ENCODE measurements at places on chromosomes 6 and 20.

DNA sequence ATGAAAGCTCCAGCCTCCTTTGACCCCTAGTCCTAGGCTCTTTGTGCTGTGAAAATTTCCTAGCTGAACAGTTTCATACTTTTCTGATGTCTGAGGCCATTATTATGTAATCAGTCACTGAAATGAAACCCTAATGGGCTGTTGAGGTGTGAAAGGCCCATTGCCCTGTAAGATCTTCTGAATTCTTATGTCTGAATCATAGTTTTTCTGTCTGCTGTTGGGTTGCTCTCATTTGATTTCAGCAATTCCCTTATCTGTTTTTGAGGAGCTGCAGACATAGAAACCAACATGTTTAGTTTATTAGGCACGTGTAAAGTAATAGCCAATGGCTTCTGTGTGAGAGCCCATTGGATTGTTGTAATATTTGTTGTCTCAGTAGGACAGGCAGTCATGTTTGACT lies 118.1 kb downstream of the EYA4 start:
- DNase-seq, result no peak

DNA sequence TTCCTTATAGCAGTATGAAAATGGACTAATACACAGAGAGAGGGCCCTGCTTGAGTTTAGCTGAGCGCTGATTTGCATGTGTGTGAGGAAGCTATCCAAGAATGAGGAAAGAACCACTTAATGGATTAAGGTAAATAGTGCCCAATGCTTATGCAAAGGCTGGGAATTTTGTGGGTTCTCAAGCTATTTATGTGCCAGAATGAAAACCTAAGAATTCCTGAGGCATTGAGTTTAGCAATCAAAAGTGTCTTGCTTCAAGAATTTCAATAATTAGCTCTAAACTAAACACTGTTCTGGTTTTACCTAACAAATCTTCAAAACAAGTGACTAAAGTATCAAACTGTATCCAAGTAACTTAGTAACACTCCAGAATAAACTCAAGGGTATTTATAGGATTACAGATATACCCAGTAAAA lies 7.0 kb upstream of the OR14J1 start:
- DNase-seq, result peak; percentile 5

- peak; percentile 64 for DNase-seq
Observed at GRCh38 chr6:2783188-2783963, 18.2 kb downstream of the WRNIP1 start.

GRCh38 chr20:48965189-48965910 lies 43.8 kb downstream of the ARFGEF2 start:
- no peak for DNase-seq

DNA sequence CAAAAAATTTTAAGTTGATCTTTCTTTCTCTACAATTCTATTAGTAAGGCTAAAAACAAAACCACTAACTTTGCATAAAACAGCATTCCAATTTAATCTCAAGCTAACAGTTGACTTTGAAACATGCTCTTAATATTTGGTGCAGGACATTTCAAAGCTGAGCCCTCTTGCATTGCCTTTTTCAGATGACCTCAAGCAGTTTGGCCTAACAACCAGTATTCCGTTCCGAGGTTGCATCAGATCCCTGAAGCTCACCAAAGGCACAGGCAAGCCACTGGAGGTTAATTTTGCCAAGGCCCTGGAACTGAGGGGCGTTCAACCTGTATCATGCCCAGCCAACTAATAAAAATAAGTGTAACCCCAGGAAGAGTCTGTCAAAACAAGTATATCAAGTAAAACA lies 194.0 kb downstream of the ARHGAP18 start:
- DNase-seq, result no peak

DNA sequence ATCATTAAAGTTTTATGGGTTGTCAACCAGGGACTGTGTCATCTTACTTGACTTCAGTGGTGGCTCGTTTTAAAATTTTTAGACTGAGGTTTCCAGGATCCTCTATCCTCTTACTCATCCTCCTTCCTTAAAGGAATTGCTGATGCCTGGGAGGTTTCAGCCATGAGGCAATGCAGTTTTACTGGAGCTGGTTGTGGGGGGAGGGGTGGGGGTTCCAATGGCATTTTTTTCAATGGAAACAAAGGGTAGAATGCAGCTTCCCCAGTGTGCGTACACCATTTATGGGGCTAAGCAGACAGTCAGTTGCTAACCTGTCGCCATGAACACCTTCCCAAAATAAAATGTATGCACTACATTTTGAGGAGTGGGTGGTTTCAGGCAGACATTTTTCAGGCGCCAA lies 88.0 kb downstream of the METTL24 start:
- DNase-seq, result peak; percentile 91

- no peak for DNase-seq
Observed at GRCh38 chr20:22985239-22985778, 49.8 kb upstream of the SSTR4 start.

DNA sequence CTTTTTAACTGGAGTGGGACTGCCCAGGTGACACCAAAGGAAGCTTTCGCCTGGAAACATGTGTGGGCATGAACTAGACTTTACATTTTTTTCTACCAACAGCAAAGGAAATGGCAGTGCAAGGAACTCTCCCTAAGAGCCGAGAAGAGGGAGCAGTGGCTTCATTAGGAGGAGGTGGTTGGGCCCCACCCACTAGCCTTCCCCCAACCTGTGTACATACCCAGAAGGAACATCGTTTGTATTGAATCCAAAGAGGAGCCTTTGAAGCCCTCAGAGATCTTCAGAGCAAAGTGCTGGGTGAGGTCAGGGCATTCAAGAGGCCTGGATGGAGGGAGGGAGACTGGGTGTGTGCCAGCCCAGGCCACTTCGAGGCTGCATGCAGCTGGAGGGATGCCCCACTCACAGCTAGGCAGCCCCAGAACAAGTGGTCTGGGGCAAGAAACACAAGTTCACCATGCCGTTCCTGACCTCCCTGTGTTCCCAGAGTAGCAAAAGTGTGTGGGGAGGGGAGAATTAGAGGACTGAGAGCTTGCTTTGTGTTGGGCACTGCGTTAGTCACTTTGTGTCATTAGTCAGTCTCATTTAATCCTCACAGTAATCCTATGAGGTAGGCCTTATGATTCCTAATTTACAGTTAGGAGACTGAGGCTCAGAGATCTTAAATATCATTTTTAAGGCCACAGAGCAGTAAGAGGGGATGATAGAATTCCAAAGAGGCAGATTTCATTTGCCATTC lies 191.6 kb upstream of the SUPT3H start:
- DNase-seq, result no peak

GRCh38 chr6:130600880-130601341 lies 226.3 kb upstream of the SMLR1 start:
- peak; percentile 95 for DNase-seq

GRCh38 chr6:134590449-134590848 lies 272.5 kb upstream of the SGK1 start:
- no peak for DNase-seq

GRCh38 chr6:17653198-17653882 lies 53.2 kb downstream of the FAM8A1 start:
- no peak for DNase-seq

DNA sequence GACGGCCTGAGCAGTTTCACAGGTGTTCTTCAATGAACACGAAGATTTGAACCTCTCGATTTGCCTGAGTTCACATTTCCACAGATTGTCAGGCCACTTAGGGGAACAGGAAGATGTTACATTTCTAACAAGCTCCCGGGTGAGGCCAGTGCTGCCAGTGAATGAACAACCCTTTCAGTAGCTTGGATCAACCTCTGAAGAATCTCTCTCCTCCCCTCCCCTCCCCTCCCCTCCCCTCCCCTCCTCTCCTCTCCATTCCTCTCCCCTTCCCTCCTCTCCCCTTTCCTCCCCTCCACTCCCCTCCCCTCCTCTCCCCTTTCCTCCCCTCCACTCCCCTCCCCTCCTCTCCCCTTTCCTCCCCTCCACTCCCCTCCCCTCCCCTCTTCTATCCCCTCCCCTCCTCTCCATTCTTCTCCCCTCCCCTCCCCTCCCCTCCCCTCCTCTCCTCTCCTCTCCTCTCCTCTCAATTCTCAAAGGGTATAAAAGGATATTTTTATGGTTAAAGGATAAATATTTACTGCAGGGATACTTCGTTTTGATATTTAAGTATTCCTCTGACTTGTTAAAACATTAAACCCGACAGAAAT lies 114.1 kb upstream of the INSM1 start:
- no peak for DNase-seq

DNA sequence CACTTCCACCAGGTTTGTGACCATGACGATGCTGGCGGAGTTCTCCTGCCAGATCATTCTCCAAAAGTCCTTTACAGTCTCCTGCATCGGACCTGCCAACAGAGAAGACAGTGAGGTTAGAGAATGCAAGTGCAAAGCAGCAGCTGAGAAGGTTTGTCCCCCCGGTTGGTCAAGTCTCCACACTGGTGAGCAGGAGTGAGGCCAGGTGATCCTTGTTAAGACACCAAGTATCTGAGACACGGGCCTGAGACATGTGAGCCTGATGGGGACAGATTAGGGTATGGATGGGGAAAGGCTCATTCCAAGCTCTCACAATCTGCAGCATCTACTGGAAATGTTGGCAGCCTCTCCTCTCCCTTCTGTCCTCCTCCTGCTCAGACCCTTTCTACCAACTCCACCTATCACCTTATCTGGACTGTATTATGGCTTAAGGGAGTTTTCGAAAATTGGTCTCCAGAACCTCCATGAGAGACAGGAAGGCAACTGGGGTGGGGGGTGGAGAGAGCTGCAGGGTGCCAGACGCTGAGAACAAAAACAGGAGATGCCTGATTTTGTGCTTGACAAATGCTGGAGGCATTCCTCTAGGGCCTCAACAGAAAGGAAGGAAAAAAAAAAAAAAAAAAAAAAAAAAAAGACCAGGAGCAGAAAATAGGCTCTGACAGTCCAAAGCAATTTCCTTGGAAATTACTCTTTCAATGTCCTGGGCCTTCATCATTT lies 500.4 kb upstream of the CHD6 start:
- peak; percentile 80 for DNase-seq

GRCh38 chr6:43933148-43933885 lies 163.3 kb downstream of the VEGFA start:
- DNase-seq, result no peak

- no peak for DNase-seq
Observed at GRCh38 chr6:104816125-104816524, 43.6 kb downstream of the HACE1 start.

- no peak for DNase-seq
Observed at GRCh38 chr6:89050155-89050554, 30.4 kb upstream of the PNRC1 start.

GRCh38 chr6:43809417-43810305 lies 39.6 kb downstream of the VEGFA start:
- DNase-seq, result peak; percentile 52

DNA sequence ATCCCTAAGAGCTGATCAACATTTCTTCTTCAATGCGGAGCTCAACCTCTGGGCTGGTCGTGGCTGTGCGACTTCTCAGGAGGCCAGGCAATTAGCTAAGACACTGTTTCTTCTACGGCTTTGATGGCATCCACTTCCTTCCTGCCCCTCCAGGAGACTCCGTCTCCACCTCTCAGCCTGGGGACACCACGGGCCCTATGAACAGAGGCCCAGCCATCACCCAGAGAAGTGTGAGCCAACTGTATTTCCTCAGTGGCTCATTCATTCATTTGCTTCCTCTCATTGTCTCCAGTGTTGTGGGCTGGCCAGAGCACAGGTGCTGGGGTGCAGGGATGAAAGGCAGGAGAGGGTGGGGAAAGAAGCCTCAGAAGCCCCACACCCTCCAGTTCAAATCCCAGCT lies 51.8 kb upstream of the APCDD1L start:
- DNase-seq, result no peak

- DNase-seq, result peak; percentile 45
Observed at GRCh38 chr20:6053064-6053775, 640 bp downstream of the LRRN4 start.
